GM10248 (cell line): ENCODE measurements at places on chromosomes 16 and 17.

GRCh38 chr16:82358606-82359221 lies 188.7 kb upstream of the MPHOSPH6 start:
- DNase-seq: no peak

GRCh38 chr16:72590151-72590937 lies 418.4 kb upstream of the PMFBP1 start:
- peak; percentile 44 for DNase-seq

DNA sequence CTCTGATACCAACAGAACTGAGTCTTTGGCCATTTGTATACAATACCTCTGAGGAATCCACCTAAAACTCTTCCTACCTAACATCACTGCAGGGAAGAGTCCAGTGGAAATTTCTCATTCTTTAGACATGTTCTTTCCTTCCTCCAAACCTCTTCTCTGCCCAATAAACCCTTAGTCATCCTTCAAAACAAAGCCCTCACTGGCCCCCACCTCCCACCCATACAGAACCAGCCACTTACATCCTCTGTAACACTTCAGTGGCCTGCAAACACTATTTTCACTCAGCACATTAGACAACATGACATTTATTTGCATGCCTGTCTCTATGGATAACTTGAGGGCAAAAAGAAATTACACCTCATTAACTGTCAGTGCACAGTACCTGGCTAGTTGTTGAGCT lies 200.3 kb upstream of the NOG start:
- no peak for DNase-seq

DNA sequence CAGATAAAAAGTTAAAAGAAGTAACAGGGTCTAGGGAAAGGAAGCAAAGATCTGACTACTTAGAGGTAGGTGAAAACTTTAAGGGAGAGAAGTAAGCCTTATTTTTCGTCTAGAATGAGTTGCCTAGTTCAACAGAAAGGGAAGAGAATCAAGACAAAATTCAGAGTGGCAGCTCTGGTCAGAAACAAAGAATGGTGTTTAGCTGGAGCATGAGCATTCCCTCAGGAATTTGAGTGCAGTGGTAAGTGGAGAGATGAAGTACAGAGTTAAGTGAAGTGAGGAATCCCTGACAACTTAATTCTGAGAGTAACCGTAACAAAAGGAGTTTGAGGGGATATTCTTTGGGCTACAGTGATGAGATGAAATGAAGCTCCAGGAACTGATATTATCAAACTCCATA lies 11.5 kb downstream of the SMG6 start:
- no peak for DNase-seq

DNA sequence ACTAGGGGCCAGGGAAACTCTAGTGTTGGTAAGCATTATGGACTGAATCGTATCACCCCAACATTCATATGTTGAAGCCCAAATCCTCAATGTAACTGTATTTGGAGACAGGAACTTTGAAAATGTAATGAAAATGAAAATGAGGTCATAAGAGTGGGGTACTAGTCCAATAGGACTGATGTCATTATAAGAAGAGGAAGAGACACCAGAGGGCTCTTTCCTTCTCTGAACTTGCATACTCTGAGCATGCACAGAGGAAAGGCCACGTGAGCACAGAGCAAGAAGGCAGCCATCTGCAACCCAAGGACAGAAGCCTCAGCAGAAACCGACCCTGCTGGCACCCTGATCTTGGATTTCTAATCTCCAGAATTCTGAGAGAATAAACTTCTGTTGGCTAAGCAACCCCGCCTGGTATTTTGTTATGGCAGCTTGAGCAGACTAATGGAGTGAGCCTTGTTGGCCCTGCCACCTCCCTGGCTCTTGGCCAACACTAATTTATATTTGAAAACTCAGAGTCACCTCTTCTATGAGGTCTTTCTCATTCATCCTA lies 273.4 kb downstream of the NTN1 start:
- no peak for DNase-seq

DNA sequence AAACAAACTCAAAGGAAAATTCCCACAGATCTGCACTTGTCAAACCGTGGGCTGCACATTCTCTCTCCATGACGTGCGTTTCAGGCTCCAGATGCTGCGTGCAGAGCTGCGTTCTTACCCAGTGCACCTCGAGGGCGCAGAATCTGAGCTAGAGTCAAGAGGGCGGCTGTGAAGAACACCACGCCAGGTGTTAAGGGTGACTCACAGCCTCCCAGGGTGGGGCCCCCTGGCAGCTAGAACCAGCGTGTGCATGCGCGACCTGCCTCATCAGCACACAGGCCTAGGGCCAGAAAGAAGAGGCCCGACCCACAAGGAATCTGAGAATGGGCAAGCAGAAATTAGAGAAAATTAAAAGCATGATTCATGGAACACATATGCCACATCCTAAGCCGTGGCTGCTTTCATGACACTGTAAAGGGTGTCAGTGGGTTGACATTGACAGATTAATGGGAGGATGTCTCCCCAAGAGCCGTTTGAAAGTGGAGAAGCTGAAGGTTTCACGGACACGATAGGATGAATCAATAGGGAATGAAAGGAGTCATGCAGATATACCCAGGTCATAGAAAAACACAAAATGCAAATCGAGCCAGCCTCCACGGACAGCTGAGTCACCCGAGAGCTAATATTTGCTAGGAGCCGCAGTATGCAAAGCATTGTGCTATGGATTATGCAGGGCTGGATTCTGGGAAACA lies 29.0 kb downstream of the MARCHF10 start:
- DNase-seq: no peak

GRCh38 chr16:2712063-2712441 lies 8.0 kb downstream of the PRSS27 start:
- no peak for DNase-seq

GRCh38 chr16:88359008-88359407 lies 23.8 kb upstream of the ZNF469 start:
- no peak for DNase-seq

- DNase-seq: no peak
These were observed 9.2 kb downstream of the SKAP1 start for GRCh38 chr17:48420823-48421222.

DNA sequence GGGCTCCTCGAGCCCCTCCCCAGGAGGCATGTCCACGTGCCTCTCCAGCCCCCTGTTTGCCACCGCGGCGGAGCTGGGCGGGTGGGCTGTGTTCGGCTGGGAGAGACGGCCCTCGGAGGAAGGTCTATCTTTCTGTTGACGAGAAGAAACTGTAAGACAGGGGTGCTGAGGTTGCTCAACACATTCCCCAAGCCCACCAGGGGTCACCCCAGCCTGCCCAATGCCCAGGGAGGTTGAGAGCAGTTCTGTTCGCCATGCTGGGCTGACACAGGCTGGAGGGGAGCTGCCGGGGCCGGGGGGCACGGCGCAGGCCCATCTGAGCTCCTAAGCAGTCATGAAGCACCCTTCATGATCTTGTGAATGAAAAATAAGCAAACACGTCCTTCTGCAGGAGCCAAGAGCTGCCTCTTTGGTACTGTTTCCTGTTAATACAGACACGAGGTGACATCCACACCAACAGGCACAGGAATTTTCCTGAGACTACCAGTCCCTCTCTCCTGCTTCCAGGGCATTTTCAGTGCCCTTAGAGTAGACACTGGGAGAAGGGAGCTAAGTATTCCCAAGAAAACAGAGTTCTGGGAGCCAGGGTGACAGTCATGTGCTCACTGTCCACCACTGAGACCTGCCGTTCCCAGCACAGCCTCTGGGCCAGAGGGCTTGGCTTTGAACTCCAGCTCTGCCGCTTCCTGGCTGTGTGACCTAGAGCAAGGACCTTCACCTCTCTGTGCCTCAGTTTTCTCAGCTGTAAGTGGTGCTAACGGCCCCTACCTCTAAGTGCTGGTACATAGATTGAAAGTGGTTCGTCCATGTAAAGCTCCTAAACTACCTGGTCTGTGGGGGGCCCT lies 9.2 kb downstream of the UBALD2 start:
- no peak for DNase-seq

GRCh38 chr16:76854234-76854633 lies 336.8 kb upstream of the MON1B start:
- DNase-seq: no peak

DNA sequence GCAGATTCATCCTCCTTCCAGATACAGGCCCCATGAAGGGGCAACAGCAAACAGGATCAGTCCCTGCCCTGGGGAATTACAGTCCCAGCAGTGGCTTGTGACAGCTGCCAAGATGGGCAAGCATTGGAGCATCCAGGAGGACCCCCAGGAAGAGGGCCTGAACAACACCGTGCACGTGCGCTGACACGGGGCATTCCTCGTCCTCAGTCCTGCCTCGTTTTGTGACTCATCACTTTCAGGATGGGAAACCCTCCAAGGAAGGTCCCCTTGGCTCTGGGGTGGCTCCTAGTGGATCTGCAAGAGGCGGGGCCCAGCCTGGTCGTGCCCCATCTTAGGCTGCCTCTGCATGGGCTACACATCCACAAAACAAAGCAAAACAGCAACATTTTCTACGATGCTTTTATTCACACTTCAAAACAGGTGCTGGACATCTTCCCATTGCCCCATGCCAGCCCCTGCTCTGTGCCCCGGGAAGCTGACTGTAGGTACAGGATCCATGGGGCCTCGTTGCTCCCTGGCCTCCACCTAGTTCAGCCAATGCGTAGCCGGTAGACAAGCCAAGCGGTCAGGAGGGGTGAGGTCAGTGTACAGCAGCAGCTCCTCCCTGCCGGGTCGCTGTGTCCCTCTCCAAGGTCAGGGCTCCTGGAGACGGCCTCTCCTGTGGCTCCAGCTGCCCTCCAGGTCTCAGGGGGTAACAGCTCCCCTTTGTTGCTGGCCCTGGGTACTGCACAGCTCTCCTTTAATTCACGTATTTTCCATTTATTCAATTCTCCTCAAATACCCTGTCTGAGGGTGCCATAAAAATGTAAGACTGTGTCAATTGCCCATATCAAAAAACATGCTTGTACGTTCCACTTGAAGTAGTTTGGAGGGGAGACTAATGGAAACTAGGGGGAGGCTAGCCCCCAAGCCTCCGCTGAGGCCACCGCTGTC lies 32.2 kb downstream of the ACTG1 start:
- DNase-seq: no peak

DNA sequence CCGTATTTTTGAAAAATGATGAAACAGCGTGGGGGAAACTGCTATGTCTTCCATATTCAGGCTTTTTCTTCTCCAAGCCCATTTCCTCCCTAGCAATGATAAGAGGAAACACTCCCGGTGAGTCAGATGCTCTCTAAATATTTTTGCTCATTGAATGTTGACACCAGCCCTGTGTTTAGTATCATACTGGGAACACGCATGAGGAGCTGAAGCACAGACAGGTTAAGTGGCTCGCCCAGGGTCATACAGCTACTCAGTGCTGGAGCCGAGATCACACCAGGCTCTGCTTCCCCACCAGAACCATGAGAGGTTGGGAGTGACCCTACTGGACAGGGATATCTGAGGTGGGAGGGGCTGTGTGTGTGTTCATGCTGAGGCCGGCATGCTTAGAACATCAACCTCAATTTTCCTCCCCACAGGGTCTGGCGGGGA lies 37.8 kb upstream of the ADGRG1 start:
- DNase-seq: no peak

GRCh38 chr16:56269811-56270684 lies 78.8 kb downstream of the GNAO1 start:
- DNase-seq: no peak

DNA sequence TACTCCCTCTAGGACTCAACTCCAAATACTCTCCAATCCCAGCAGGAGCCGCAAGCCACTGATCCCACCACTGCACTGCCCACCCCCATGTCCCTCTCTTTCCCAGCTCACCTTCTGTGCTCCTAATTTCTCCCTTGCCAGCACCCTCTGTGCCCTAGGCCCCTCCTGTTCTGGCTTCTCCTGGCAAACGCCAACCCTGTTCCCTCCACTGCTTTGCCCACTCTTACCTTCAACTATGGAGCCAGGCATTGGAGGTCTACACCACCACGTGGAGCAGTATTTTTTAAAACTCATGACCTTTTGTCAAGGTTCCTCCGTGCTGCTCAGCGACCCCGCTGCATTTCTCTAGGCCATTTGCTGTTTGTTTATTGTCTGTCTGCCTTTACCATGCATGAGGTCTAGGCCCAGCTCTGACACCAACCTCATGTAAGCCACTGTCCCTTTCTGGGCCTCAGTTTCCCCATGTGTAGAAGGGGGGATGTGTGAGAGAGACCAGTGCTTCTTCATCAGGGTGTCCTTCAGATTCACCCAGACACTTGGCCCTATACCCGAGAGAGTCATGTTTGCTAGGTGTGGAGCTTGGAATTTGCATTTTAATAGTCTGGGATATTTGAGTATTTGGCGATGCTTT lies 4.6 kb downstream of the CCDC102A start:
- DNase-seq: no peak

DNA sequence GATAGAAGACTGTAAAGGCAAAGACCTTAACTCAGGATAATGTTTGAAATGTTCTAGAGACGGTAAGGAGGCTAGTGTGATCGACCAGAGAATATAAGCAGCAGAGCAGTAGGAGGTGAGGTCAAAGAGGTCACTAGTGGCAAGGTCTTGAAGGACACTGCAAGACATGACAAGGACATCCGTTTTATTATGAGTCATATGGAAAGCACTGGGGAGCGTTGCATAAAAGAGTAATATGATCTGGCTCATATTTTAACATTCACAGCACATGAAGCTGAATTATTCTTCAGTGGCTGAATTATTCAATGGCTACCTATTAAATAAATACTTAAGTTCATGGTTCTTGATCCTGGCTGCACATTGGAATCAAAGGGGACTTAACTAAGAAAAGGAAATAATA lies 123.7 kb downstream of the SOX9 start:
- no peak for DNase-seq

DNA sequence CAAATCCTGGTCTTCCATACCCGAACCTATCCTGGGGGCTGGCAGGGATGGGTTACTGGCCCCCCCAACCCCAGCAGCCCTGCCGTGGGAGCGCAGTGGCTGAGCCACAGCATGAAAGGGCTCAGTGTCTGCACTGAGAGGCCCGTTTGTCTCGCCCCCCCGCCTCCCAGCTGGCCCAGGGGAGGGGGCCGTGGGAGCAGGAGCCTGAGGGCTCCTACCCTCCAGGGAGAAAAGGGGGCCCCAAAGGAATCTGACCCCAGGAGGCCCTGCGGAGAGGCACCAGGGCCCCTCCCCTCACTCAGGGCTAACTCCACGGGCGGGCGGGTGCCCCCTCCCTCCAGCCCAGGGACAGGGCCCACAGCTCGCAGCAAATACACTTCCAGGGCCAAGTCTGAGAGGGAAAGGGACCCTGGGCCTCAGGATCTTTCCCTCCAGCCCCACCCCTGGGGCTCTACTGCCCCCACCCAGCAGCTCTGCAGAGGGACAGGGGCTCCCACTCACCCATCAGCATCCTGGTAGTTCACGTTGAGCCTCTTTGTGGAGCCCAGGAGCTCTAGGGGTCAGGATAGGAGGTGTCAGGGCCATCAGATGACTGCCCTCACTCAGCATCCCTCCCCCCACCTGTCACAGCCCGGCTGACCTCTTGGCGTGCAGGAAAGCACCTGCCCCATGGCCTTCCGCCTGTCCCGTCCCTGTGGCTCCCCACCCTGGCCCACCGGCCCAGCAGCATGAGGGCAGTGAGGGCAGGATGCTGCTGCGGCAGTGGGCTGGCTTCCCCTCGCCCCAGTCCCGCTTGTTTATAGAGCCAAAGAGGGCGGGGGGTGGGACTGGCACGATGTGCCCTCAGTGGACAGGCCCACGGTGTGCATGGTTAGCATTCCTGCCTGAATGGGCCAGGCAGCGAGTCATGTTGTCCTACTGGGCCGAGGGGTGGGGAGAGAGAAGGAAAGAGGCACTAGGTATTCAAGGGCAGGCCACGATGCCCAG lies 7.3 kb downstream of the CASKIN2 start:
- DNase-seq: no peak

GRCh38 chr17:61345825-61346666 lies 53.6 kb upstream of the TBX2 start:
- no peak for DNase-seq

- no peak for DNase-seq
These were observed 10.6 kb downstream of the ICAM2 start for GRCh38 chr17:64009571-64010402.
